Stimulated activated CD8-positive, alpha-beta memory T cell treated with anti-CD3 and anti-CD28 coated beads, Interleukin-4, amount 100 ng/mL, for 1 hour (primary cell): ENCODE measurements at places on chromosomes 1 and 21.

DNA sequence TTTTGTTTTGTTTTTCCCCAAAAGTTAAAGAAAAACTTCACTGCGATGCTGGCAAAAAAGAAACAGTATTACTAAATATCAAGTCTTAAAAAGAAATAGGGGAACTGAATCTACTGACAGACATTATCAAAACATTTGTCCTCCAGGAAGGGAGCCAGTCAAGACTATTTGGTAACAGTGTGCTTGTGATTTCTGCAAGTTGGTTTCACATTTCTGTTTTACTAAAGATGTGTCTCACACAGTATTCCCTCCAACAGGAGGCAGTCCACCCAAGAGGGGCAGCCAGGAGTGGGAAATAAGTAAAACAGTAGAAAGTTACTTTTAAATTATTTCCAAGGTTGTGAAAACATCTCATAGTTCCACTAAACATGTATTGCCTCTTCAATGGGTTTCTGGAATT, 74.4 kb upstream of the SDC3 start:
- no peak for DNase-seq

- DNase-seq: no peak
Observed at GRCh38 chr1:157119448-157119847, 18.7 kb downstream of the ETV3 start.

- DNase-seq: no peak
Observed at GRCh38 chr1:1539310-1540089, 924 bp downstream of the TMEM240 start.

- DNase-seq: no peak
Observed at GRCh38 chr1:222224156-222224555, 323.7 kb downstream of the HHIPL2 start.

DNA sequence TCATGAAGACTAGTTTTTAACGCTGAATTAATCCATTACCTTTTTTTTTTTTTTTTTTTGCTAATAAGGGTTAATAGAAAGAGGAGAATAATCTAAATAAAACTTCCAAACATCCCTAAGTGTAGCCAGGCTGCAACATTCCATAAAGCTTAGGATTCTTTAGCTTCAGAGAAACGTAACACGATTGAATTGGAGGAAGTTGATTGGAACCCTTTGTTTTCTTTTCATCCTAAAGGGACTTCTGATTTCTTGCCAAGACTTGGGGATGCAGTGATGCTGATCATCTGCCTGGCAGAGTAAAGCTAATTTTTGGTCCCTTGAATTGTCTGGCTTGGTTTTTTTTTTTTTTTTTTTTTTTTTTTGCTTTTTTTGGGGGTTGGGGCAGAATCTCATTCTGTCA, 142.9 kb downstream of the VPS13D start:
- no peak for DNase-seq

- no peak for DNase-seq
Observed at GRCh38 chr1:220157738-220158137, 63.8 kb downstream of the IARS2 start.

- no peak for DNase-seq
Observed at GRCh38 chr1:109404838-109405237, 7.1 kb upstream of the SORT1 start.

GRCh38 chr1:61445269-61445825, 279.6 kb downstream of the TM2D1 start:
- DNase-seq: no peak
